ENCODE measurements at places on chromosomes 5 and 9.

GRCh38 chr9:88593537-88594185 lies 58.7 kb downstream of the NXNL2 start:
- DNase-seq = no peak

- no peak for DNase-seq
These were observed 85.5 kb upstream of the NUDT12 start for GRCh38 chr5:103648086-103648485.

- no peak for DNase-seq
These were observed 88.3 kb downstream of the GIN1 start for GRCh38 chr5:103031607-103032006.

- DNase-seq = no peak
These were observed 12.0 kb upstream of the AJM1 start for GRCh38 chr9:136829981-136830885.

DNA sequence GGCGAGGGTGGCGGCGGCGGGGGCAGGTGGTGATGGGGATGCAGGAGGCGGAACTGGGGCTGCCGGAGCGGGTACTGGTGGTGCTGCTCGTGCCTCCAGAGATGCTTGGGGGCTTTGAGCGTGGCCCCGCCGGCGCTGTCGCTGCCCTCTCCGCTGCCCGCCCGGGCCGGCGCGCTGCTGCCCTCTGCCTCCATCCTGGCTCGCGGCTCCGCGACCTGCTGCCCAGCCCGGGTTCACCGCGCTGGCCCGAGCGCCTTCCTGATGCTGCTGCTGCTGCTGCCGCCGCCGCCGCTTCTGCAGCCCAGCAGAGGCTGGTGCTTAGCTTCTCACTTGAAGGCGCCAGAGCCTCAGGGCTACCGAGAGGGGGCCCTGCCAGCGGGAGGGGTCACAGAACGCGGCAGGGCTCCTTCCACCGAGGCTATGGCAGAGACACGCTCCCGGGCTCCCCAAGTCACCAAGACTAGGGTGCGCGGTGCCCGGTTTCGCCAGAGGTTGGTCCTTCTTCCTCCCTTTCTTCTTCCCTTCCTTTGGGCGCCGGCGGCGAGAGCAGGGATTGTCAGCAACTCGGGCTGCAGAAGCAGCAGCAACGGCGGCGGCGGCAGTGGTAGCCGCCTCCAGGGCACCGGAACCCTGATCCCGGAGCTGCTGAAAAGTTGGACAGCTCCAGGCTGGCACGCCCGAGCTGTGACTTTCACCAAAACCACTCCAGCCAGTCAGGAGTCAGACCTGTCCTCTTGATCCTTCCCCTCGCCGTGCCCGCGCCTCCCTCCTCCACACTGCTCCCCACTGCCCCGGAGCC lies at the start of gene PDE4D:
TSS of gene PDE4D (minus strand) at position 298 of the 799 bp plus-strand sequence.
- no peak for DNase-seq

DNA sequence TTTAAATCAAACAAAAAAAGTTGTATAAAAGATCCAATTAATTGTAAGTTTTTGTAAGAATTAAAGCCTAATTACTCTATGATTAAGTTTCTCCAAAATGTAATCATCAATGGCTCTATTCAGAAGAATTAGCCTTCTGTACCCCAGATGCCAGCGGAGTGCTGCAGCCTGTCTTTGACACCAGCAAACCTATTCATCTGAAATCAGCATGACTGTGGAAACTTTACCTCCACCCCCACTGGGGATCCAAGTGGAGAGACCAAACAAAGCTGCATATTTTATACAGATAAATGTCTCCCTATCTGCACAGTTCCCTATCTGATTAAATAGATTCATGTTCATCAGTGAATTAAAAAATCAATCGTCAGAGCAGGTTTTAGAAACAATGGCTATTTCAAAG lies 426.8 kb downstream of the KIAA0825 start:
- no peak for DNase-seq

- no peak for DNase-seq
These were observed 428.8 kb downstream of the CHSY3 start for GRCh38 chr5:130333089-130333488.

- no peak for DNase-seq
These were observed 295.1 kb downstream of the TLE1 start for GRCh38 chr9:81393985-81394811.

GRCh38 chr5:93604644-93605515 lies 21.9 kb downstream of the NR2F1 start:
- DNase-seq = no peak

DNA sequence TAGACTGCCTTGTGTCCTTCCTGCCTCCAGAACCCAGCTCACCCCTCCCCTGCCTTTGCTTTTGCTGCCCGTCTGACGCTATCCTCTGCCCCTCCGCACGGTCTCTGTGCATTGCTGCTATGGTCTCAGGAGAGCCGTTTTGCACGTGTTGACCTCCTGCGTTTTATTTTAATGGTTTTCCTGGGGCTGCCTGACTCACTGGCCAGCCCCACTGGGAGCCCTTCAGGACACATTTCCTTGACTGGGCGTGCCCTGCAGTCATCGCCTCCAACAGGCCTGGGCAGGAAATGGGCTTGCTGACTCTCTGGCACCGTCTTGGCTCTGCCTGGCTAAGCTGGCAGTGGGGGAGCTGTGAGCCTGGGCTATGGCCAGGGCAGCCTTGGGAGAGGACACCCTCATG lies 17.9 kb upstream of the ASS1 start:
- no peak for DNase-seq

GRCh38 chr5:132298298-132299212 lies 4.4 kb downstream of the SLC22A4 start:
- no peak for DNase-seq

GRCh38 chr9:16205455-16205854 lies 652.6 kb downstream of the CCDC171 start:
- DNase-seq = no peak

GRCh38 chr5:56350011-56350596 lies 117.0 kb upstream of the ANKRD55 start:
- no peak for DNase-seq

DNA sequence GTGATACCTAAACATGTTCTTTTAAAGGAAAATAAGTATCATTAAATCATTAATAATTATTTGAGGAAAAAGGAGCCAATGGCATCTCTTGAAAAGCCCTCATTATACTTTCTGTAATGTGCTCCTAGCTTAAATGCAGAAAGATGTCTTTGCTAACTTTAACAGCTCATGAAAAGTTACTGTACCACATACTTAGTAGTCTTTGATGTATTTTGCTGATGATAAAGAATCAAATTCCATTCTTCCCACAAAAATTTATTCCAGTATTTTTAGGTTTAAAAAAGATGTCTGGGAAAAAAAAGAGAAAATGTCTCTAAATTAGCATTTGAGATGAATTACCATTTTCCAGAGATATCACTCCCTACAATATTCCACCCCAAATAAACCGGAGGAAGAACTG lies 112.5 kb downstream of the PPP2R2B start:
- DNase-seq = no peak

DNA sequence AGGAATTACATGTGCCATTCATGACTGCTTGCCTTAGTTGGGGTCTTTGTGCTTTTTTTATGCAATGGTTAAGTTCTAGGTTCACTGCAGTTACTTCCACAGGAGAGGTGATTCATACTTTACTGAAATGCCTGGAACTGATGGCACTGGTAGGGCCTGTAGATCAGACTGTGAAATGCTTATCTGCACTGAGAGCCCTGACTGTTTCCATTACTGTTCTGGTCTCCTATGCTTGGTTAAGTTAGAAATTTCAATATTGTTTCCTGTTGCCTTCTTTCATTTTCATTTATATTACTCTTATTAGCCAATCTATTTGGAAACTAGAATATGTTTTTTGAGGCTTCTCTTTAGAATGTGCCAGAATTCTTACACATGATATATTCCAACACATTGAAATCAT lies 484.1 kb upstream of the SEMA6A start:
- DNase-seq = no peak

DNA sequence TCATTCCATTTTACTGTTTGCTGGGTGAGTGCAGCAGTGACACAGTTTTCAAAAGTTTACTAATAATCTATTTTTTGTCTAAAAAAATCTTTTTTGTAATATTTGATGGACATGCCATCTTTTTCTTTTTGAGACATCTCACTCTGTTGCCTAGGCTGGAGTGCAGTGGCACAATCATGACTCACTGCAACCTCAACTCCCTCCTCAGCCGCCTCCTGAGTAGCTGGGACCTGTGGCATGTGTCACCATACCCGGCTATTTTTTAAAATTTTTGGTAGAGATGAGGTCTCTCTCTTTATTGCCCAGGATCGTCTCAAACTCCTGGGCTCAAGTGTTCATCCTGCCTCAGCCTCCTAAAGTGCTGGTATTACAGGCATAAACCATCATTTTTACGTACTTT lies 86.0 kb downstream of the KDM4C start:
- DNase-seq = no peak

DNA sequence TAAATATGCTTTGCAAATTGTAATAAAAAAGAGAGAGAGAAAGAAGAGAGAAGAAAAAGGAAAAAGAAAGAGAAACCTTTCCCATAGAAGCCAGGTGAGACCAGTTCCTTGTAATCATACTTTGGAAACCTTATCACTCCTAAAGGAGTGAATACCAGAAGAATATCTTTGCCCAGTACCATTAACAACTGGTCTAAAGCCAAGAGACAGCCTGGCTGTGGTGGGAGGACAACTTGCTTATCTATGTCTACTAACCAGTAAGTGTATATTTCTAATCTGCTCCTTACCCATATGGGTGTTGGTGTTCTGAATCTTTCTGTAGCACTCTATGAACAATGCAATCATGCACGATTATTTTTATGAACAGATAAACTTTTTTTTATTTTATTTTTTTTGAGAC lies 10.5 kb upstream of the TXN start:
- DNase-seq = no peak

GRCh38 chr9:113932906-113933584 lies 56.9 kb downstream of the ZNF618 start:
- DNase-seq = no peak

GRCh38 chr9:130780865-130781504 lies 54.1 kb upstream of the ABL1 start:
- peak; percentile 21 for DNase-seq

DNA sequence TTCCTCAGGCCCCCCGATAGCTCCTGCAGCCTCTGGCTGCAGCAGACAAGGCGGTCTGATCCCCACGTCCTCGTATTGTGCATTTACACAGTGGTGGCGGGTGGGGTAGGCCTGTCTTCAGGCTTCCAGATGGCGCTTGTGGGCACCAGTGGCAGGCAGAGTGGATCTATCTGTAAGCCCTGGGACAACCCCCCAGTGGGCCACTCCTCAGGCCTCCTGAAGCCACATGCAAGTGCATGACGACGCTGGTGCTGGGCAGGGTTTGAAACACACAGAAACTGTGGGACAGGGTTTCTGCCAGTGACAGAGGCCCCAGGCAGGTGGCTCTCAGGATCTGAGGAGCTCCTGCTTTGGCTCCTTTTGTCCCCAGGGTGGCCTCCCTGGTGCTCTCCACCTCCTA lies 42.0 kb downstream of the SLF1 start:
- DNase-seq = no peak

DNA sequence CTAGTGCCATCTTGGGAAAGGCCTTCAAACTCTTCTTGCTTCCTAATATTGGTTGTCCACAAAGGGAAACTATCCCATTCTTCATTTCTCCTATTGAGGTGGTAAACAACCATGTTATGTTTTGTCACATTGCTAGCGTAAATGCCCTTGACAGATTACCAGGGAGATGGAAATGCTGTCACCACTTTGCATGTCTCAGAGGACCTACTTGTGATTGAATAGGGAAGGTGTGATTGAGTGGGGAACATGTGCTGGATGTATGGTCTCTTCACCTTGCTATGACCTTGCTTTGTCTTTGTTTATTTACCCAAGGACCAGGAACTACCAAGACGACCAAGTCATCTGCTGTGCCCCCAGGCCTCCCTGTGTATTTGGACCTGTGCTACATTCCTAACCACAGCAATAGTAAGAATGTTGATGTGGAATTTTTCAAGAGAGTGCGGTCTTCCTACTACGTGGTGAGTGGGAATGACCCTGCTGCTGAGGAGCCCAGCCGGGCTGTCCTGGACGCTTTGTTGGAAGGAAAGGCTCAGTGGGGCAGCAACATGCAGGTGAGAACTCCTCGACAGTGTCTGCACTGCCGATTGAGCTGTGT lies 96.1 kb downstream of the MAP1B start:
- no peak for DNase-seq

DNA sequence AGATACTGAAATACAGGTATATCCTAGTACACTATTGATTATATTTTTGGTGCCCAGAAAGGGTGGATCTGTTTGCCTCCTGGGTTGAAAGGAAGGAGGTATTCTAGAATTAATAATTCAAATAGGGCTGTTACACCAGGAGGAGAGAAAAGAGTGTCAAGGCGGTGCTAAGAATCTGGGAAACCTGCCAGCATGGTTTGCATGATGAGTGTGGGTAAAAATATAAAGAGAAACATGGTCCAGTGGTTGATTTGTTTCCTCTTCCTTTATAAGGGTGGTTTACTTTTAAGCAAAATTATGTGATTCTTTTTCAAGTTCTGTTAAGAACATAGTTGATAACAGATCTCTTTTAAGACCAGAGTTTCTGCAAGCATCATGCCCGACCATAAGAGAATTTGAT lies 69.4 kb upstream of the NFIB start:
- DNase-seq = no peak

Data from GOT3 (cell line).